GOT3 (cell line): ENCODE measurements at places on chromosomes 1 and 21.

DNA sequence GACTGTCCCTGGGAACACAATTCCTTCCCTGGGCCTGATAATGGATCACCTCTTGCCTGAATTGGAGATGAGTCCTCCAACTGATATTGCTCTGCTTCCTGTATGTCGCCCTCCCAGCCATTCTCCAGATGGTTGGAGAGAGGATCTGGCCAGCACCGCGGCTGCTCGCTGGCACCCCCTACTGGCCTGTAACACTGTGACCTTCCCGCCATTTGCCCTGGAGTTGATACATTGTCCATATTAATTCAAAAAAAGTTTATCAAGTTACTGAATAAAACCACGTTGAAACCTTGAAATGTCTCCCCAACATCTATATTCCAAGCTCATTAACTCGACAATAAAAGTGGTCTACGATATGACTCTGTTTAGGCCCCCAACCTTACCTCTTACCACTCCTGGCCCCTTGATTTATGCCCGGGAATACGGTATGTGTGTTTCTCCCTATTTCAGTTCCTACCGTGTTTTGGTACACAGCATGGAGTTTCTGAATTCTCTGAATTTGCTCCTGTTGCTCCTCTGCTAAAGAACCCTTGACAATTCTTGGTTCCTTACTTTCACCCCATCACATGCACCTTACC is 241.8 kb upstream of the KIAA0040 start:
- DNase-seq: no peak

DNA sequence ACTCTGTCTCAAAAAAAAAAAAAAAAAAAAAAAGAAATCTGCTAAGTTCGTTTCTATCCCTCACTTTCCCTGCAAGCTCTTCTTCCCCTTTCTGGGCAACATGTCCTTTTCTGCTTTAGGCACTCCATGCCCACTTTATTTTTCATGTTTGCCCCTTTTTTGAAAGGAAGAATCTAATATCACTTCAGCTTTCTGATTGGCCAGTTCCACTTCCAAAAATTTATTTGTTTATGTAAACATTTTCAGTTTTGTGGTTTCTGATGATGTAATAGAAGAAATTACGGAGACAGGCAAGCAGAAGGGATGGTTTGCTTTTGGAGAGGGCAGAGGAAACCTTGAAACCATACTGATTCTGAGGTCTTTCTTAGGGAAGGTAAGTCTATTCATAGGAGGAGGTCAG is 15.1 kb downstream of the IFNAR1 start:
- no peak for DNase-seq

- no peak for DNase-seq
These were observed 180.7 kb downstream of the KAZN start for GRCh38 chr1:14778898-14779865.

DNA sequence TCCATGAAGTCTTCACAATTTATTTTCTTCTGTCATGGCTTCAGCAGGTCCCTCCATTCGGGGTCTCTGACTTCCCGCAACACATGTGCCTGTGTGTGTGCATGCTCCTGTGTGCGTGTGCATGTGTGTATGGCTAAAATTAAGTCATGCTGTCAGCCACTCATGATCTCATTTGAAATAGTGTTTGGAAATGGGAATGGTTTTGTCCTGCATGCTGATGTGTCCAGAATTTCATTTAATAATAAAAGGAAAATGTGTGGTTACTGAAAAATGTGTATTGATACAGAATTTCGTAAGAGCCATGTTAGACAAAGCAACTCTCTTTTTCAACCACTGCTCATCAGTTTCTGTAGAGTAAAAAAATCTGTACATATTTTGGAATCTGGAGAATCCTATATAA is 123.8 kb upstream of the PRDX6 start:
- DNase-seq: no peak

GRCh38 chr1:47709872-47710231 is 272.0 kb downstream of the FOXD2 start:
- no peak for DNase-seq

DNA sequence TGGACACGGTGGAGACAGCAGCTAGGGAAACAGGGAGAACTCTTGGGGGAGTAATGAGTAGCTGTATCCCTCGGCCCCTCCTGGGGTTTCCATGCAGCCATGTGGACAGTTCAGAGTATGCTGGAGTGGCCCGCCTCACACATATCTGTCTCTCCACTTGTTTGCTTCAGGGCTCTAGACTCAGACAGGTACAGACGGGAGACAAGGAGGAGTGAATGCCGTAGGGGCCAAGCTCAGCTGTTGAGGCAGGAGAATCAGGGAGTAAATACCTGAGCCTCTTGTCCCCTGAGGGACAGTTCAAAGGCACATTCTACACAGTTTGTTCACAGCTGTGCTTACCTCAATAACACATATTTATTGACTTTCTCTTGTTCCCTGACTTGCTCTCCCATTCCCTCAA is 7.7 kb upstream of the PTGFRN start:
- DNase-seq: no peak

DNA sequence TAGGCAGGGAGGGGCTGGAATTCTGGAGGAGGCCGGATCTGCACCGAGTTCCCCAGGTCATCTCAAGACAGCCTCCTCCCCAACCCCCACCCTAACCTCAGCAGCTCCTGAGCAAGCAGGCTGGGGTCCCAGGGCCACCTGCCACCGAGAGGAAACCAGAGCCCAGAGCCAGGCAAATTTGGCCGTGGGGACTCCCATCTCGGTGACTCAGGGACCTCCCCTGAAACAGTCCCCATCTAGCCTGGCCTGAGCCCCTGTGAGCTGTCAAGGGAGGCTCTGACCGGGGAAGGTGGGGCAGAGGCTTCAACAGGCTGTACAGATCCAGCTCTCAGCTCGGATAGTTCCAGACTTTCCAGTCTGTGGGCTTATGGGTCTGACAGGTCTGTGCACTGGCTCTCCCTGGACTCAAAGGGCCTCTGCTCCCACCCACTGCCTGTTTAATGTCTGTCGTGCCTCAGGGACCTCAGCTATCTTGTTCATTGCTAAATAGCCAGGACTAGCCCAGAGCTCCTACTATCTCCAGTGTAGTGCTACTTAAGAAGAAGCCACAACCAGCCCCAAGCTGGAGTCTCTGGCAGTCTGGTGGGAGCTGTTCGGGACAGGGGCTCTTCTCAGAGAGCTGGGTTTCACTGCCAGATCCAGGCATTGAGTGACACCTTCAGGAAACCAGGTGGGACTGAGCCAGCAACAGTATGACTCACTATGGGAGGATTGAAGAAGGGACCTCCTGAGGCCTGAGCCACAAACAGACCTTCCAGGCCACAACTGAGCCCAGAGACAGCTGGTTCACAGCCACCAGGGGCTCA is 25.6 kb downstream of the MATN1 start:
- no peak for DNase-seq

DNA sequence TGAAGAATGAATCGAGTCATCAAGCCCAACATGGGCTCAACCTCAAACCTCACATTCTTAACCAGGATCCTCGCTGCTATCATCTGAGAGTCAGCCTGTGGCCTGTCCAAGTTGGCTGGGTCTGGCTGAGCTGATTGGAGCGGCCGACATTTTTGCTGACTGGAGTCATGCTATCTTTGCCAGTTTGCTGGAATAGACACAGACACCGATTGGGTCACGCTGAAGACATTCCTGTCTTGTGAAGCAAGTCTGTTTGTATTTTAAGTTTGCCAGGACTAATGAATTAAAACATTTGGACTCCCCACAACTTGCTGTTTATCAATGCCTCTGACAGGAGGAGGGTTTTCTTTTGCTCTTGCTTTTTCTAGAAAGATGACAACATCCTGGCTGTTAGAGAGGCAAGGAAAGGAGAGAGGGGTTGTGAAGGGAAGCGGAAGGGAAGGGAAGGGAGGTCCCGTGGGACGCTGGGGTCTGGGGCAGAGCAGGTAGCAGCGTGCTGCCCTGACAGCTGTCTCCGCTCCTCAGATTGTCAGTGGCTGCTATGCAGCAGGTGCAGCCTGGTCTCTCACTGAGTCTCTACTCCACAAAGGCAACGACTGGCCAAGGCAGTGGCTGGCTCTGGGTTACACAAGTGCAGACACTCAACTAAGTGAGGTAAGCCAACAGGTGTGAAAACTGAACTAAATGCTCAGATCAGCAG is at the start of gene MAP3K7CL:
Gene MAP3K7CL (plus strand): TSS at position 375 of the 700 bp plus-strand sequence. CDS start 2,701 bp downstream, outside the sequence.
- peak; percentile 69 for DNase-seq

GRCh38 chr1:101698681-101699080 is 298.0 kb downstream of the OLFM3 start:
- no peak for DNase-seq

DNA sequence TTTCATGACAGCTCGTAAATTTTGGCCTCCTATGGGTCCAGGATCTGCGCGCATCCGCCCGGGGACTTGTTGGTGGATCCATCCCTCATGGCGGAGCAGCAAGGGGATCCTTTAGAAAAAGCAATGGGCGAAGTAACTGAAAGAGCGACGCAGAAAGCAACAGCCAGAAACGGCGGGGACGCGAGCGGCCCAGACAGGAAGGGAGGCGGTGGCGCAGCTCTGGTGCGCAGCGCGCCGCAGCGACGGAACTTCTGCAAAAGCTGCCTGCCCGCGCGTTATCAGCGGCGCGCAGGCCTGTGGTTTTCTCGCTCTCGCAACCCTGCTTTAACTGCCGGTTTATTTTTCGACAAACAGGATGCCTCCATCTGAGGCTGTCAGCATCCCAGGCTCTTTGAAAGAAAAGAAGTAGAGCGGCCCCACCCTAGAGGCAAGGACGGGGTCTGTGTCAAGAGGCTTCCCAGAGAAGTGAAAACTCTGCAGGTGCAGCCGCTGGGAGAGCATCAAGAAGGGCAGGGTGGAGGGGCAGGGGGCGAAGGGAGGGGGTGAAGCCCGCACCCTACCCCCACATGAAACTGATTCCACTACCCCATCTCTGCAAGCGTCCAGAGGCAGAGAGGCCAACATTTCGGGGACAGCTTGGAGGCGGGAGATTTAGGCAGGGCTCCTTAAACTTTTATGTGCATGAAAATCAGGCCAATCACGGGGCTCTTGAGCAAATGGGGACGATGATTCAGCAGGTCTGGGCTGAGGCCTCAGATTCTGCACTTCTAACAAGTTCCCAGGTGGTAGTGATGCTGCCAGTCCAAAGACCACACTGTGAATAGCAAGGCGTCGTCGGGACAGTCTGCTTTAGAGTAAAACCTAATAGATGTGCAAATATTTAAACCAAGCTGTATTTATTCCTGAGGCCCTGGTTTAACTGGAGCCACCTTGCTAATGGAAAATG is 22.2 kb downstream of the RUNX1 start:
- DNase-seq: no peak

GRCh38 chr1:112517646-112518045 is 8.9 kb downstream of the WNT2B start:
- DNase-seq: no peak

- DNase-seq: no peak
These were observed 1.4 kb downstream of the PINK1 start for GRCh38 chr1:20634594-20635084.

DNA sequence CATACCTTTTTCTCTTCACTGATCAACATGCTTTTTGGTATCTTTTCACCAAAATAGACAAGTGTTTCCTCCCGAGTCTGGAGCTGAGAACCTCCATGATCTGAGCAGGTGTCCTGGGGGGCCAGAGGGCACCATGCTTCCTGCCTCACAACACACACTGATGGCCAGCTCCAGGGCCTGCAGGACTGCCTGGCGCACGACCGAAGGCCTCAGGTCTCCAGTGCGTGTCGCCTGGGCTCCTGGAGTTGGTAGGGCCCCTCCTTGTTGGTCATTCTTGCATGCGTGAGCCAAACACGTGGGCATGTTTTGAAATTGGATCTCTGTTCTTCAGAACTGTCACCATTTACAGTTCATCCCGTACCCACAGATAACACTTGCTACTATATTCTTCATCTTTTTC is 64.4 kb downstream of the SLC37A1 start:
- no peak for DNase-seq

- DNase-seq: no peak
These were observed 99.8 kb downstream of the INTS7 start for GRCh38 chr1:211935448-211935970.

DNA sequence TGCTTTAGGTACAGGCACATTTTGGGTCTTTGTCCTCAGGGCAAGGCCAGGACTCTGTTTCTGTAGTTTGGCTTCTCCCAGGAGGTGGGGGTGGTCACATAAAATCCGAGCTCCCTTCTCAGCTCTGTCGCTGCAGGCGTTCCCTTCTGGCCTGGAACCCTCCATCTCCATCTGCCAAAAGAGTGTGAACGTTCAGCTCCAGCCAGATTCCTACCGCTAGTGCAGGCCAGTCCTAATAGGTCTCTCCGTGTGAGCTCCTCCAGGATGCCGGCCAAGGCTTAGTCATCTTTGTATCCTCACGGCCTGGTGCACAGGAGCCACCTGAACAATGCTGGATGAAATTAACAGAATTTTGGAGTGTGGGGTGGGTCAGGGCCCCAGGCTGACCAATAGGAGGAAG is 19.9 kb upstream of the KCNA10 start:
- no peak for DNase-seq

- DNase-seq: no peak
These were observed 11.5 kb downstream of the TNFSF4 start for GRCh38 chr1:173195596-173196088.

GRCh38 chr1:246508897-246509688 is 2.0 kb upstream of the SMYD3 start:
- DNase-seq: no peak

- DNase-seq: no peak
These were observed 480.4 kb downstream of the SIPA1L2 start for GRCh38 chr1:232149287-232150201.

DNA sequence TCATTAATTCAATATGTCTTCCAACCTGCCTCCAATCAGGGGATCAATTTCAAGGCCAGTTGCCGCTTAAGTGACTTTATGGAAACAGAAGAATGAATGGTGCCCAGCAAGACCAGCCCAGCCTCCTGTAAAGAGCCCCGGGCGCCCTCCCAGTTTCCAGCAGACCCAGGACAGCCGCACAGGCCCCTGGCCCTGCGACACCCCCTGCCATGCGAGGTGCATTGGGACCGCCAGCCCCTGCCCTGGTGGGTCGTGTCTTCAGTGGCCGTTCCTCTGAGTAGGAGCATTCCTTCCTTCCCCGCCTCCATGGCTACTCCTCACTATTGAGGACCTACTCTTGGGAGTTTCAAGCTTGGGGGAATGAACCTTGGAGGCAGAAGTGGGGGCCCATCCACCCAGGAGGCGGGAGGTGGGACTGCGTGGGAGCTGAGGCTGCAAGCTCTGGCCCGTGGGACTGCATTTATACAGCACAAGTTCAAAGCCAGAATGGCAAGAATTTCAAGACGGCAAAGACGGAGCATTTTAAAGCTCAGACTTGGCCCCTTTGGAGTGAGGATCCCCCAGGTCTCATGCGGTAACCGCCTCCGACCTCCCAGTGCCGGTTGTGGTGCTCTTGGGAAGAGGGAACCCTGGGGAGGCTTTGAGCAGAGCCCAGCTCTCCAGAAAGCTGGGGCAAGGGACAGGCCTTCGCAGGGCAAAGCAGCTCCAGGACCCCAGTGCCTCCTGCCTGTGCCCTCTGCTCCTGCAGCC is 73.1 kb upstream of the ACTRT2 start:
- no peak for DNase-seq

- no peak for DNase-seq
These were observed 54.5 kb downstream of the PCNX2 start for GRCh38 chr1:233240829-233241682.

- no peak for DNase-seq
These were observed 27.4 kb upstream of the CTPS1 start for GRCh38 chr1:40951943-40952743.

- no peak for DNase-seq
These were observed 16.9 kb upstream of the GRHL3 start for GRCh38 chr1:24302209-24302611.
